ENCODE measurements at places on chromosomes 6 and 20.

- peak; percentile 8 for DNase-seq
These were observed 74.5 kb upstream of the AHI1 start for GRCh38 chr6:135572051-135572450.

- no peak for DNase-seq
These were observed 145.1 kb upstream of the PRDM1 start for GRCh38 chr6:105940990-105941389.

- DNase-seq: no peak
These were observed 5.5 kb downstream of the ZSCAN12 start for GRCh38 chr6:28393912-28394662.

DNA sequence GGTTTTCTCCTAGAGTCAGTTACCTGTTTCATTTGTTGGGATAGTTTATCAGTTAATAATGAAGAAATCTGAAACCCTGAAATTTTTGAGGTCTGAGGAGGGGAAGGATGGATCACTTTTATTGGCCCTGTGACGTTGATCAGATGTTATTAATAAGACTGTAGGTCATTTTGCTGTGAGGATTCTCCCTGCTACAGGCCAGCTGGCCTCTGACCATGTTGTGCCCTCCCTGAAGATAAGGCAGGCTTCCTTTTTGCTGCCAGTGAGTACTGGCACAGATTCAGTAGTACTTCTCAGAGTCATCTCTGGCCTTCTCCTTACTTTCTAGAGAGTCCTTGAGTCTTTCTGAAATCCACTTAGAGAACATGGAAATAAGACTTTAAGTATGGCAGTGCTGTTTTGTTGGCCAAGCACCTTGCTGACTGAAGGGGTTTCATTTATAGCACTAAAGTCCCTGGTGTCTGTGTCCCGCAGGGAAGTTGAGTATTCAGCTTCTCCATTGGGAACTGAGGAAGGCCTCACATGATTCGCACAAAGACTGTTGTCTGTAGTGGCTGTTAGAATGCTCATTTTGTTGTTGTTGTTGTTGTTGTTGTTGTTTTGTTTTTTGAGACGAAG, 202.6 kb downstream of the DTNBP1 start:
- DNase-seq: no peak

DNA sequence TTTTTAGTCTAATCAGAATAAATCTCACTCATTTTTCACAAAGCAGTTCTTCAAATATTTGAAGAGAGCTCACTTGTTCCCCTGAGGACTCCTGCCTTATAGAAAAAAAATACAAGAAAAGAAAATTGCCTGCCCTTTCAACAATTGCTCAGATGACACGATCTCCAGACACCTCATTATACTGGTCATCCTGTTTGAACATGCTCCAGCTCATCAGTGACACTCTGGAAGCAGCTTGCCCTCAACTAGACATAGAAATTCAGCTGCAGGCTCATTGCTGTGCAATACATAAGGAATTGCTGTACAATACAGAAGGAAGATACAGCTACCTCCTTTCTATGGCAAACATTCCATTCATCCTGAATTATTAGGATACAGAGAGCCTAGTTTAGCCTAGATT, 73.1 kb downstream of the OPN5 start:
- no peak for DNase-seq

GRCh38 chr6:89035252-89036101, 45.1 kb upstream of the PNRC1 start:
- DNase-seq: peak; percentile 99
